ENCODE measurements at places on chromosomes 3 and 15.

DNA sequence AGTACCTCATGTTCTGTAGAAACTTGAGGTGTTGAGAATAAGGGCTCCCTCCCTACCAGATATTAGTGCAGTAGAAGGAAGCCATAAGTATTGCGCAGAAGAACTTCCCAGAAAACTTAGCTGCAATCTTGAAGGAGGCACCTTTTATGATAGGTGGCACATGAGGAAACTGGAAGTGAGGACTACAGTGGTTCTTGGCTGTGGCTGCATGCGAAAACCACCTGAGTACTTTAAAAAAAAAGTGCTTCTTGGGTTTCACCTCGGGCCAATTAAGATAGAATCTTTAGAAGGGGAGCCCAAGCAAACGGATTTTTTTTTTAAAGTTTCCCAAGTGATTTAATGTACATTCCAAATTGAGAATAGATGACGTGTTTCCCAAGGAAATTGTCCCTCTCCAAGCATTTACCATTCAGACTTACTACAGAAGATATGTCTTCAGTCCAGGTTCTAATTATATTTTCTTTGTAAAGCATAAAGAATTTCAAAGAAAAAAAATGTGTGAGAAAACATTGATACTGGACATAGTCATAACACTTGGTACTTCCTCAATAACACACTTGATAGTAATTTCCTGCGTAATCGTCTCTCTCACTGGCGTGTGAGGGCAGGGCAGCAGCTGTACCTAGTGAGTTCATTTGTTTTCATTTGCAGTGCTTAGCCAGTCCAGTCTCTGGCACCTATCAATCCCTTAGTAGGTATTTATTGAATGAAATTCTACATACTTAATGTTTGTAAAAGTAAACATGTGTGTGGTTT is 12.3 kb upstream of the NR1I2 start:
- no peak for DNase-seq

GRCh38 chr3:38950581-38950980 is 101.2 kb downstream of the SCN11A start:
- DNase-seq = no peak

- DNase-seq = no peak
Measured at GRCh38 chr3:195159814-195160165, 111.2 kb downstream of the XXYLT1 start.

DNA sequence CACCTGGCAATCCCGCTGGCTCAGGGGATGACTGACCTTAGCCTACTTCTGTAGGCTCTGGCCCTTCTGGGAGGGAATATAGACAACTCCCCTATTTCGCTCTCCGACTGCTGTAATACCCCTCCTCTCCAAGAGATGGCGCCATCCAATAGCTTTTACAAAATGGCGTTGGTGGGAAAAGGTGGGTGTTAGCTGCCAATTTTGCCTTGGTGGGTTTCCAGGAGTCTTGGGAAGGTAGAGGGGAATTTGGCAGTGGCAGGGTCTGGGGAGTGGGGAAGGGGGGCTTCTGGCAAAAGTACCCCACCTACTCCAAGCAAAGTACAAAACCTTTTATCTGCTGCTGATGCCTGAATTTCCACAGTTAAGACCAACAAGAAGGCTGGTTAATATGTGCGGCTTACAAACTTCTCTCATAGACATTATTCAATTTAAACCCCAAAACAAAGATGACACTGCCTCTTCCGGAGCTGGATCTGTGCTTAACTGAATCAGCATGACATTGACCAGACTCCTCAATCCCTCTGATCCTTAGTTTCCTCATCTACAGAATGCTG is 62.1 kb downstream of the RASGRF1 start:
- peak; percentile 75 for DNase-seq

DNA sequence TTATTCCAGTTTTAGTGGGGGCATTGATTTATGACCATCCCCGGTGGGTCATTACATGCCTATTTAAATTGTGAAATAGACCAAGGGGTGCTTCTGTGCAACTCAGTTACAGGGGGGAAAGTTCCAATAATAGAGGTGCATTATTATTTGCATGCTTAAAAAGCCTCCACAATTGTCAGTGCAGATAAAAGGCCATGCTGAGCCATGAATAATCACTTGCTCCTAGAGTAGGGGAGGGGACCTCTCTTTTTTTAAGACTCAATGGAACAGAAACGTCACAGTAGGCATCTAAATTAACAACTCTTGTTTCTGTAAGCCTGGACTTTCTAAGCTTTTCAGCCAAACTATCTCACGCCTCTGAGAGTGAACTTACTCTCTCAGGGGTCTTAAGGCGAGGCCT is 66.5 kb upstream of the CMTM7 start:
- DNase-seq = no peak

- no peak for DNase-seq
Measured at GRCh38 chr3:17055374-17056276, 170.9 kb downstream of the PLCL2 start.

- no peak for DNase-seq
Measured at GRCh38 chr15:41648097-41648496, 12.1 kb upstream of the MGA start.

- no peak for DNase-seq
Measured at GRCh38 chr15:68268405-68268804, 9.1 kb upstream of the FEM1B start.

DNA sequence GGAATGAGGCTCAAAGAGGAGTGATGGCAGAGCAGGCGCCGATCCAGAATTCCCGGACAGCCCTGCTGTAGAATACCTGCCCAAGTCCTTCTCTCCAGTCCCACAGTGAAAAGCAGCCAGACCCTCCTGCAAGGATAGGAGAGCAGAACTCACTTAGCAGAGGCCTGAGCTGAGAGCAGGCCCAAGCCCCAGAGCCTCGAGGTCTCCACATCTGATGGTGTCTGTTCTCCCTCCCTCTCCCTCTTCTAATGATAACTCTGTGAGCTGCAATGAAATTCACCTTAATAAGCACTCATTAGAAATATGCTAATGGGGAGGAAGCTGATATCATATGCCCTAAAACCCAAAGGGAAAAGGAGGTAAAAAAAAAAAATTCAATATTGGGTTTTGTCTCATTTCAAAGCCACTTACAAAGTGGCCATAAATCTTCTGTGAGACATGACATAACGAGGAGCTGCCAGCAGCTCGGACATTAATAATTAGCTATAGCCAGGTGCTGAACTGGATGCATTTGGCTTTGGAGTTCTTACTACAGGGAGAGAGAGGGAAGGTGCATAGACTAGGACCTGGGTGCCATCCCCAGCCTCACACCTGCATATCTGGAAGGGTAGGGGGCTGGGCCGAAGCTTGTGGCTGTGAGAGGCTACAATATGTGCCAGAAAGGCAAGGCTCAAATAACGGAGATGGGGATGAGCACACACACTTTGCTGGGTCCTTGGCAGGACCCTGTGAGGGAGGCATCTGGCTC is 108.4 kb downstream of the MEGF11 start:
- DNase-seq = no peak

GRCh38 chr3:23565041-23565775 is 240.5 kb upstream of the UBE2E1 start:
- no peak for DNase-seq

DNA sequence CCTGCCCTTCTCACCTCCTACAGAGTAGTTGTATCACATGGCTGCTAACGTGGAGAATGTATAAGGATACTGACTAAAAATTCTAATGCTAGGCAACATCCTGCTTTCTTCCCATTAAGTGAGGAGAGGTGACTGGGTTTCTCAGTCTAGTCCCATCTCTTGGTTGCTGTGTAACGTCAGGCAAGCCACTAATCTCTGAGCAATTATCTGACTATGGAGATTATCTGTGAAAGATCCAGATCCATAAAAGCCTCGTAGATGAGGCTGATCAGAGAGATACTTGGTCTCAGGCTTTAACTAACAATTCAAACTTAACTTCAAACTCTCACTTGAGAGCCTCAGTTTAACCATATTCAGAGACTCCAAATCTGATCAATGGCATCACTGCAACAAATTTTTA is 4.7 kb upstream of the RPS17 start:
- no peak for DNase-seq

DNA sequence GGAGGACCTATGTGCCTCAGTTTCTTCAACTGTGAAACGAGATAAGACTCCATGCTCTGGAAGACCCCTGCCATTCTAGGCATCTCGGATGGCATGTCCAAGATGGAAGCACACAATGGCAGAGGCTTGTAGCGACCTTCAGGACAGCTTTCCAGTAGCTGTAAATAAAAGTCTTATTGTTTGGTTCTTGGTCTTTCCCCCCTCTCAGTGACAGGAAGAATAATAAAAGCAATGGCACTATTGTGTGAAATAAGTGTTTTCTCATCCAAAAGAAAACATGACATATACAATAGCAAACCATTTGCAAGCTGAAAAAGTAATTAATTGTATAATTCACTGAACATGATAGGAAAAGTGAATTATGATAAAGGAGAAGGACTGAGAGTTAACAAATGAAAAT is 32.5 kb upstream of the CD47 start:
- no peak for DNase-seq

DNA sequence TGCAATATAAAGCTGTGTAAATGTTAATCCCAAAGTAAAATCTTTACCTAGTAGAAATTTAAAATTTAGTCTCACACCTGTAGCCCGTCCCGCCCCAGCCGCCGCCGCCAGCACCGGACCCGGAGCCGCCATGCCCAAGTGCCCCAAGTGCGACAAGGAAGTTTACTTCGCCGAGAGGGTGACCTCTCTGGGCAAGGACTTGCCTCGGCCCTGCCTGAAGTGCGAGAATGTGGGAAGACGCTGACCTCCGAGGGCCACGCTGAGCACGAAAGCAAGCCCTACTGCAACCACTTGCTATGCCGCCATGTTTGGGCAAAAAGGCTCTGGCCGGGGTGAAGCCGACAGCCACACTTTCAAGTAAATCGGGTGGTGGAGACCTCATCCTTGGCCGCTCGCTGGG is 22.1 kb upstream of the TOP2B start:
- no peak for DNase-seq

GRCh38 chr15:79088426-79089205 is 2.0 kb downstream of the RASGRF1 start:
- DNase-seq = no peak

DNA sequence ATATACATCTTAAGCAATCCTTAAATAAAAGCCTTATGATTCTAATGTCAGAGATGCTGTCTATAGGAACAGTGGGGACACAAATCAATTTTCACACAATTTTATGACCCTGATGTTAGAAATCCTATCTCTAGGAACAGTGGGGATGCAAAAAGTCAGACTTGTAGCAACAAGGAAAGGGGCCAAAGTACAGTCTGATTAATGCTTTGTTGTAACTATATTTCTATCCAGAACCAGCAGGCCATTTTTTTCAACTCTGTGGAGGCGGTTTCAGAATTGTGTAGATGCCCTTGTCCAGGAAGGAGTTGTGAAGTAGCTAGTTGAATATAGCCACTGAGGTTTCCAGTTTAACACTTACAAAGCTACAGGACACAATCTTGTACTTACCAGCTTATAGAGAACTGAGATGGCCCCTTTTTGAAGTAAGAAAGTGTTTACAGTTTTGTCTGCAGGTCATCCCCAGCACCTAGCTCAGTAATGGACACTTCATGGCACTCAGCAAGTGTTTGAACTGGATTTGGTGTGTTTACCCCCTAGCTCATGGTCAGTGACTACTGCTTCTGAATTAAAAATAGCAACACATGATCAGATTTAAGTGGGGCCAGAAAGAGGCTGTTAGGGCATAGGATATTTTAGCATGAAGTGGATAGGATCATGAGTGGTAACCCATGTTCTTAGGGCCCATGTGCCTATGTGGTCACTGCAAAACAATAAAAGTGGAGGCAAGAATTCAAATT is 54.3 kb downstream of the RAB7A start:
- DNase-seq = no peak

DNA sequence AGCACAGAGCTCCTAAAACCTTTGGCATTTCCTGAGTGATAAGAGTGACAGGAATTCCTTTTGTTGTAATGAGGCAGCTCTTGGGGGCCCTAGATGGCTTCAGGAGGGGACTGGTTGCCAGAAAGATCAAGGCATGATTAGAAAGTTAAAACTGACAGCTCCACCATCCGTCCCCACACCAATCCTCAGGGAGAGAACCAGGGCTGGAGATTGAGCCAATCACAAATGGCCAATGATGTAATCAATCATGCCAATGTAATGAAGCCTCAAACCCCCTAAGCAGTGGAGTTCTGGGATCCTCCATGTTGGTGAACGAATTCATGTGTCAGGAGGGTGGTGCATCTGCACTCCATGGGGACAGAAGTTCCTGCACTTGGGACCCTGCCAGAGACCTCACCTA is 265.1 kb downstream of the OCA2 start:
- DNase-seq = no peak

GRCh38 chr3:60854791-60855190 is 396.5 kb downstream of the FHIT start:
- DNase-seq = no peak

- DNase-seq = no peak
Measured at GRCh38 chr3:118116991-118117390, 917.7 kb downstream of the IGSF11 start.

- no peak for DNase-seq
Measured at GRCh38 chr3:197527569-197527968, 28.2 kb downstream of the BDH1 start.

- no peak for DNase-seq
Measured at GRCh38 chr3:183907176-183907575, 22.5 kb upstream of the PARL start.

DNA sequence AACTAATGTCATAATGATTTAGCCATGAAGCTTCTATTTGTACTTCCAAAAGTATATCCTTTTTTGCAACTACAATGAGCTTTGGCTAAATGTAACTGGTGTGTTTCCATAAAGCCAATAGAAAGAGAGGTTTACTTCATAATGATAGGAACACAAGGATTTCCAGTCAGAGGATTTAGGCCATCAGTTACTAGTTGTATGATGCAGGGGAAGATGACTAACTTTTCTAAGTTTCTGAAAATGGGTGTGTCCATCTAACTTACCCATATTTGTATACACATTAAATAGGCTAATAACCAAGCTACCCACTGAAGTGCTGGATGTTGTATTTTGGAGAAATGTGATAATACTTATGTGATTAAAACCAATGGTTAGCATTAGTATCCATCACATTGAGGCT is 55.7 kb downstream of the SLC4A7 start:
- no peak for DNase-seq

DNA sequence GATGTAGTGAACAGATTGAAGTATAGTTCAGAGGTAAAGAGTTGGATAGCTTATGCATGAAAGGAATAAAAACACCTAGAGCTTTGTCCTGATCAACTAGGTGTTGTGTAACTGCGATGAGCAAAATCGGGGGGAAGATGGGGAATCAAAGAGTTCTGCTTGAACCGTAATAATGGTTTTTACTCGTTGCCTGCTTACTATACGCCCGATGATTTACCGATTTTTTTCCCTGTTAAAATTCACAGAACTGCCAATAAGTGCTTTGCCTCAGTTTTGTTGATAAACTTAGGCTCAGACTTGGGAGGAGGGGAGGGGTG is 783 bp upstream of the DNAJB11 start:
- no peak for DNase-seq

- no peak for DNase-seq
Measured at GRCh38 chr3:106036696-106037095, 167.9 kb upstream of the CBLB start.

DNA sequence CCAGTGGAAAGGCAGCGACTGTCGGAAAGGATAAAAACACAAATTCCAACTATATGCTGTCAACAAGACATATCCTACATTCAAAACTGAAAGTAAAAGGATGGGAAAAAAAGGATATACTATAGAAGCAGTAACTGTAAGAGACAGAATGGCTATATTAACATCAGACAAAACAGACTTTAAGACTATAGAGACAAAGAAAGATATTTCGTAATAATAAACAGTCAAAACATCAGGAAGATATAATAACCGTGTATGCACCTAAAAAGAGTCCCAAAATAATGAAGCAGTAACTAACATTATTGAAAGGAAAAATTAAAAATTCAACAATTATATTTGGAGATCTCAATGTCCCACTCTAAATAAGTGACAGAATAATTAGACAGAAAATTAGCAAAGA is 48.2 kb downstream of the ZNF148 start:
- DNase-seq = no peak

Measured in WTC11 (cell line).